ENCODE measurements at places on chromosomes 5 and 9. TPM values are rescaled to one million over a fixed set of nuclear protein-coding genes. Genes with fewer than 3 reads are reported as not detected.

- H3K27ac ChIP-seq = peak overlapping the region; percentile 42
- DNase-seq = peak; percentile 9
- H3K36me3 ChIP-seq = no peaks in the 10 kb centered on the region
- H3K4me3 ChIP-seq = no peak overlapping the region
Measured at GRCh38 chr5:40646266-40646665, 33.4 kb upstream of the PTGER4 start.

Gene PCDHGA12
- 2.9 TPM for total RNA-seq

DNA sequence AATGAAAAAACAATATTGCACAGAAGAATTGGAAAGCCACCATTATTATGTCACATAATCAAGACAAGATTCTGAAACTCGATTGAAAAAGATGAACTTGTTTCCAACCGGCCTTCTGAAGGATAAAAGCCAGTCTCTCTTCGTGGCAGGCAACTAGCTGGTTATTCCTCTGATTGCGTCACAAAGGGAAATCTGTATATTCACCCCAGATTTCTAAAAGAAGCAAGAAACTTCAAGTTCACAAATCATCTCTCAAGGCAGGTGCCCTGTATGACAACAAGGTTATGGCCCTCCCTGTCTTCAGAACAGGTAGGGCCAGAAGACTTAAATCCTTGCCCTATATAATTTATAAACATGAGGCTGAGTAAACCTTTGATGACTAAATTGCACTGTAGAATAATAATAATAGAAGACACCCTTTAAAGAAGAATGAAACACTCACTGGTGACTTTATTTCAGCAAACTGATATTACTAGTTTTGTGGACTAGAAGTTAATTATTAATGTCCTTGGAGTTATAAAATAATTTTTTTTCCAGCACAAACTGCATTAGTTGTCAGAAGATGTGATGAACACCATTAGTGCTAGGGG is 2.9 kb upstream of the KLF4 start:
- H3K4me3 ChIP-seq = peak overlapping the region; percentile 84
- H3K36me3 ChIP-seq = peaks cover 32% of the 10 kb centered on the region
- DNase-seq = no peak
- H3K27me3 ChIP-seq = no peaks in the 10 kb centered on the region

DNA sequence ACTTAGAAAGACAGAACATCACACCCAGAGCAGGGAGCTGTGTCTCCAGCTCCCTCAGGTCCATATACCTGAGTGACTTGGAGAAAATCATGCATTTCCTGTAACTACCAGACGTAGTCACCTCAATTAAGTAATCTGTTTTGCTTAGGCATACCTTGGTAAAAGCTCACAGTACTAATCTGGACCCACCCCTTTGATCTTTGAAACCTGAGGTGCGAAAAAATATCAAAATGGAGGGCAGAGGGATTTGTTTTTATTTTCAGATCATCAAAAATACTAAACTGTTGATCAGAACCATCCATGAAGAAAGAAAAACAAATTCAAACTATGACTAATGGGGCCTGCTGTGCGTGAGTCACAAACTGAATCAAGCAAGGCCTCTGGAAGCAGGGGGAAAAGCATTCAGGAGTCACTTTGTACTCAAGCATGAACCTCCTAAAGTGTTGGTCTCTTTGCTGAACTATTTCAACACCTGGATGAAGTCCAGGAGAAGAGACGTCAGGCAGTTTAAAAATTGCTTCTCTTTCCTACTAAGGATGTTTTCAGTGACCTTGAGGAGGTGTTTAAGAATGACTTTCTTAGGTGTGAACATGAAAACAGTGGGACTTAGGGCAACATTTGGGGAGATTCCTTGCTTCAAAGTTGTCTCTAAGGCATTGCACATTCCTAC is 76.3 kb downstream of the MUSK start:
- no peaks in the 10 kb centered on the region for H3K36me3 ChIP-seq
- H3K4me3 ChIP-seq = no peak overlapping the region
- DNase-seq = peak; percentile 44
- H3K27ac ChIP-seq = peak overlapping the region; percentile 64
- no peaks in the 10 kb centered on the region for H3K27me3 ChIP-seq
- H3K4me1 ChIP-seq = peaks cover 64% of the 10 kb centered on the region

- peaks cover 16% of the 10 kb centered on the region for H3K4me1 ChIP-seq
- H3K27me3 ChIP-seq = no peaks in the 10 kb centered on the region
- H3K36me3 ChIP-seq = no peaks in the 10 kb centered on the region
- no peak for DNase-seq
Measured at GRCh38 chr5:54616031-54616430, 98.5 kb downstream of the SNX18 start.

- DNase-seq = no peak
- peak overlapping the region; percentile 7 for H3K4me3 ChIP-seq
- H3K27me3 ChIP-seq = no peaks in the 10 kb centered on the region
Measured at GRCh38 chr5:124659798-124660197, 86.6 kb downstream of the ZNF608 start.

- H3K27ac ChIP-seq = peak overlapping the region; percentile 96
- no peak for DNase-seq
- no peaks in the 10 kb centered on the region for H3K27me3 ChIP-seq
- peaks cover 13% of the 10 kb centered on the region for H3K4me1 ChIP-seq
Measured at GRCh38 chr5:252546-252945, 18.9 kb upstream of the PDCD6 start.

DNA sequence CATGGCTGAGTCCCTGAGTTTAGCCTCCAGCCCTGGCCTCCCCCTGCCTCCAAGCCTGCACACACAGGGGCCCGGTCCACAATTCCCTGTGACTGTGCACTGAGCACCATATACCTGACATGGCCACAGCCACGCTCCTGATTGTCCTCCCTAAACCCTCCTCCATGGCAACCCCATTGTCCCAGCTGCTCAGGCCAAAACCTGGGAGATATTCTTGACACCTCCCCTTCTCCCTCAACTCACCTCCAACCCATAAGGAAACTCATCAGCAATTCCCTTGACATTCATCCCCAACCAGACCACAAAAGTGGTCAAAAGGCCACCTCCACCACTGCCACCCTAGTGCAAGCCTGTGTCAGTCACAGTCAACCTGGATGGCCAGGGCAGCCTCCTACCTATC is 107.5 kb upstream of the MVB12B start:
- no peaks in the 10 kb centered on the region for H3K36me3 ChIP-seq
- peaks cover 59% of the 10 kb centered on the region for H3K27me3 ChIP-seq
- no peaks in the 10 kb centered on the region for H3K4me1 ChIP-seq

DNA sequence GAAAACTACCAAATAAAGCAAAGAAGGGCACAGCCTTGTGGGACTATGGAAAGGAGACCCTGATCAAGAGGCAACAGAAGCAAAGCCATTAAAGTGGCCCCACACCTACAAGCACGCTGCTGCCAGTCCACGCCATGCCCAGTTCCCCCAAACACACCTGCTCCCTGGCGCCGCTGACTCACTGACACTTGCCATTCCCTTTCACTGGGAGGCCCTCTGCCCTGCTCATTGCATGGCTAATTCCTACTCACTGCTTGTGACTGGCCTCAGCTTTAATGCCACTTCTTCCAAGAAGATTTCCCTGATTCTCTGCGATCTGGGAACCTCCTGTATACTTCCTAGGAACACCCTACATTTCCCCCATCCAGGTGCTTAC is 71.2 kb upstream of the TAF1L start:
- DNase-seq = no peak
- no peak overlapping the region for H3K4me3 ChIP-seq
- no peak overlapping the region for H3K27ac ChIP-seq
- peaks cover 4% of the 10 kb centered on the region for H3K36me3 ChIP-seq
- H3K4me1 ChIP-seq = peaks cover 9% of the 10 kb centered on the region
- peaks cover 10% of the 10 kb centered on the region for H3K27me3 ChIP-seq

DNA sequence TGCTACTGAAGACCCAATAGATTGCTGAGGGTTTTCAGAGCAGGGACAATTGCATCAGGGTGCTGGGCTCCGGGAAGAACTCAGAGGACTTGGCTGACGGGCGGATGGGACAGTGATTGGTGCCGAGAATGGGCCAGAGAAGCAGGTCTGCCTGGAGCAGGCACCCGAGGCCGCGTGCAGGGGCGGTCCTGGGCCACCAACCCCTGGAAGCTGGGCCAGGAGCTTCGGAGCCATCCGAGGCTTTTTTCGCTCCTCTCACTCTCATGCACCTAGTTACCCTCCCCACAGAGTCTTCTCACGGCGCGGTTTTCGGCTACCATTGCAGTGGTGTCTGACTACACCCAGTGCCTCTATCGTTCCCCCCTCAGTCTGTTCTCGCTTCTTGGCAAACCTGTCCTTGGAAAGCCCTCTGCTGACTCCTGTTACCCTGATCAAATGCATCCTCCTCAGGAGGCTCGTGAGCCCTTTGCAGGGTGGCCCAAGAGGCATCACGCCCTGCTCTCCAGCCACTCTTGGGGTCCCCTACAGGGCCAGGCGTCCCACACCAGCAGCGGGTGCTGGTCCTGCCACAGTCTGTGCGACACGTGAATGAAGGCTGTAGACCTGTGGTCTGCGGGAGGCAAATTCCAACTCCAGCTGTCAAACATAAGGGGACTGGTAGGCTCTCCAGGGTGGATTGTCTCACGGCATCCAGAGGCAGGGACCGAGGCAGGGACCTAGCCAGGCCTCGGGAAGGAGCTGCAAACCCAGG is 1.2 kb upstream of the CLPTM1L start:
- peaks cover 27% of the 10 kb centered on the region for H3K27me3 ChIP-seq
- peaks cover 16% of the 10 kb centered on the region for H3K4me1 ChIP-seq
- no peak for DNase-seq
- peak overlapping the region; percentile 79 for H3K4me3 ChIP-seq
- H3K36me3 ChIP-seq = peaks cover 47% of the 10 kb centered on the region
- peak overlapping the region; percentile 52 for H3K27ac ChIP-seq

Gene NEURL1B
- total RNA-seq = 2.8 TPM

Gene ACTBL2
- total RNA-seq = 0.45 TPM

- H3K4me1 ChIP-seq = peaks cover 13% of the 10 kb centered on the region
- no peaks in the 10 kb centered on the region for H3K36me3 ChIP-seq
- DNase-seq = no peak
- no peaks in the 10 kb centered on the region for H3K27me3 ChIP-seq
- no peak overlapping the region for H3K27ac ChIP-seq
Measured at GRCh38 chr5:115579747-115580173, 22.5 kb downstream of the TICAM2 start.

All from Calu3 (cell line).